Activated CD4-positive, alpha-beta T cell treated with anti-CD3 and anti-CD28 coated beads, Interleukin-2, amount 50 U/mL, for 4 hours (primary cell): ENCODE measurements at places on chromosomes 6 and 20.

- no peak for DNase-seq
Observed at GRCh38 chr6:85580878-85581267, 12.8 kb downstream of the SNX14 start.

GRCh38 chr20:48189181-48189580, 403.9 kb upstream of the SULF2 start:
- DNase-seq = no peak

DNA sequence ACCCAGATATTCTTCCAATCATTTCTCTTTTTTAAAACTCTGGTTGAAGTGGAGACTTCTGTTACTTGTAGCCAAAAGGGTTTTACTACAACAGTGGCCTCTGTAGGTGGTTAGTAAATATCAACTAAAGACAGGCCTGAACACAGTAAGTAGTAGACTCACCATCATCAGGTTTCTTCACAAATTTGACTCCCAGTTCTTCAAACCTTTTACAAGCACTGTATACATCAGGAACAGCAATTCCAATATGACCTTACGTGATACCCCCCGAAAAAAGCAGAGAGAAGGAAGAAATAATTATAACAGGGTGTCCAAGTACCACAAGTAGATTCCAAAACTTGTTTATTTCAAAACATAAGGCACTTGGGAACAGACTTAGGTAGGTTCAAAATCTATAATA, 21.1 kb downstream of the GLO1 start:
- DNase-seq = no peak

DNA sequence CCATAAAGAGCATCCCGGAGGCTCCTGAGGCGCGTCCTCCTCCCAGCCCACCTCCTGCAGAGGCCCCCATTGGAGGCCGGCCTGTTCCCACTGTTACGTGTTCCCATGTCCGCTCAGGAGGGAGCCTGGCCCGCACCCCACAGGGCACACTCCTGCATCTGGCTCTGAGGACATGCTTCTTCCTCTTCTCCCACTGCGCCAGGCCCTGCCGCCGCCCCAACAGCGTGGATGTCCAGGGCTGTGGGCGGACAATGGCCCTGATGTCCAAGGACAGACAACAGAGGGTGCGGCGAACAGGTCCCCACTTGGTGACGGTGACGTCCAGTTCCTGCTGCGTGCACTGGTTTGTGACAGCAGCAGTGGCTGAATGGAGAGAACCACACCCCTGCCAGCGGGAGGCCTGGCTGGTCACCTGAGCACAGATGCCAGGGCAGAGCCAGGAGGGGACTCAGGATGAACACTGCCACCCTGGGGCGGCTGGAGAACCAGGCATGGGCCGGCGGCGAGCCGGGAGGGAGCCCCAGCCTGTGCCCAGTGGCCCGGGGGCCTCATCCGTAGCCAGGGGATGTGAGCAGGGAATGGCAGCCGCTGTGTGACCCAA, 26.6 kb downstream of the FRMD1 start:
- no peak for DNase-seq

GRCh38 chr20:46810448-46811223, 84.0 kb upstream of the EYA2 start:
- no peak for DNase-seq

DNA sequence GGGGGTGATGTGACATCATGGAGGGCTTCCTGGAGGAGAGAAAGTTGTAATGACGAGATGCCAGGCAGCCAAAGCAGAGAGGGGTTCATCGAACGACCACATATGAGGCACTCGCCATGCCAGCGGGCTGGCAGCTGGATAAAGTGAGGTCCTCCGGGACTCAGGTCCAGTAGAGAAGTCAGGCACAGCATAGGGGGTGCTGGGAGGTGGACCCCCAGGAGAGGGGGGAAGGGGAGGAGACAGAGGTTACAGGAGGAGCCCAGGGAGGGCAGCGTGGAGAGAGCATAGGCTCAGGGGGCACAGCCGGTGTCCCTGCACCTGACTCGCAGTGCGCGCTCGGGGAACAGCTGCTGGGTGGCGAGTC, 174.7 kb downstream of the BMP7 start:
- DNase-seq = no peak

DNA sequence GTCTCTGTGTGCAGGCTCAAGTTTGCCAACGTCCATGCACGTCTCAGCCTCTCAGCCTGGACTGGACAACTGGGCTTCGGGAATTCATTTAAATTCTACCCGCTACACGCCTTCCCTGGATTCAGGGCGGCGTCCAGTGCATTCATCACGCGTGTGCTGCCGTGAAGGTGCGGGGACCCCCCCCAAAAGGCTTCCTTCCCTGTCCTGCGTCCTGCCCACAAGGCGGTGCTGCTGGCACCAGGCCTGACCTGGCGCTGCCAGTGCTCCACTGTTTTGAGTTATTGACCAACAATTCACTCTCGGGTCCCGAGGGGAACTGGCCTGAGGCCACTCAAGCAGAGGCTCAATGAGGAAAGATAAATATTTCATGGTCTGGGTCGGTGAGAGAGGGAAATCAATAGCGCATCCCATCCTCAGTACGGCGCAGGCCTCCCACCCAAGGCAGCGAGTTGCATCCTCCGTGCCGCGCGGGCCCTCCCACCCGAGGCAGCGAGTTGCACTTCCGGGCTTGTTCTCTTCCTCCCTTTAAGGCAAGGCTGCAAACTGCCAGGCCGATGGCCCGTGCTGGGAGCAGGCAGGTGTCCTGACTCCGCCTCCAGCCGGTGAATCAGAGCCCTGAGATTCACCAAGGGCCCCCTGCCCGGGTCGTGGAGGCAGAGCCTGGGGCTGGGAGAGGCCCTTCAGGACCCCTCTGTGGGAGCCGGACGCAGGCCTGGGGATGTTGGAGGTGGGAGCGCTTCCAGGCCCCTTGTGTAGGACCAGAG, 22.8 kb upstream of the BHLHE23 start:
- DNase-seq = no peak

- DNase-seq = no peak
Observed at GRCh38 chr6:136975089-136975715, 53.1 kb downstream of the SLC35D3 start.

GRCh38 chr20:50517817-50518154, 7.6 kb downstream of the PTPN1 start:
- DNase-seq = no peak

DNA sequence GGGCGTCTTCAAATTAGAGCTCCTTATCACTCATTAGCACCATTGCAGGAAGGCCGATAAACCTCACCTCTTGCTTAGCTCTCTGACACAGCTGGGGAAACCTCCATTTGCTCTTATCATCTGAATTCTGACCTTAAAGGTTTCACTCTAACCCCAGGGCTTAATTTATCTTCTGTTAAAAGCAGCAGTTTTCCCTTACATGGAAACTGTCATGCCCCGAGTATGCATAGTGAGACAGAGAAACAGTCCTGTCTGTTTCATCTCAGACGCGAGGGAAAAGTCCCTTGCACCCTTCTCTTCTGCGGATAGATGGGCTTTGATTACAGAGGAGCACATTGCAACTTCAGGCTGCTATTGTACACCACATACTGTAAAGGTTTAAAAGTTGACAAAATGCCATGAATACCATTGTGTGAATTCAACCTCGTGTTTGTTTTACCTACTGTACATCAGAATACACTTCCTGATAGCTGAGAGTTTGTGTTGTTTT, 191.5 kb upstream of the BMP2 start:
- DNase-seq = no peak

DNA sequence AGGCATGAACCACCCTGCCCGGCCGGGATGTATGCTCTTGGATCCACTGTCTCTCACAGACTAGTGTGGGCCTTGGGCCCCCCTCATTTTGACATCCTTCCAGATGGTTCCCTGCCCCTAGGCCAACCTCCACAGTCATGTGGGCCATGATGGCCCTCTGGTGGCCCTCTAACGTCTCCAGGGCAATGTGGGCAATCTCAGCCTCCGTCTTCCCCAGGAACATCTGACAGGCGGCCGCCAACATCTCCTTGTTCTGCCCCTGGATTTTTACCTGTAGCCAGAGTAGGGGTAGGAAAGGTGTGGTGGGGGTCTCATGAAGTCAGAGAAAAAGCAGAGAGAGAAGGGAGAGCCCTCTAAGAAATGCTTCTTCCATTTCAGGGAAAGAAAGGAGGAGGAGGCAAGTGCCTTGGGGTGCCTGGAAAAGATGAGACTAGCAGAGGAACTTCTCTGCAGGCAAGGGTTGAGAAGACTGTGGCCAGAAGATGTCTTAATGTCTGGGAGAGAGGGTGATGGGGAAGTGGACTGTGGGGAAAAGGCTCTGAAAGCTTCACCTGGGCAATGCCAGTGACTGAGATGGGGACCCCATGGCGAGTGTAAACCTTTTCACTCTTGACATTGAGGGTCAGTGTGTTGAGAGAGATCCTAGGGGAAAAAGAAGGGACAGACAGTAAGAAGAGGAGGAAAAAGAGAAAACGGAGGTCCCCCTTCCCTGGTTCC, 1.3 kb downstream of the FLOT1 start:
- no peak for DNase-seq

GRCh38 chr6:153465050-153465449, 334.0 kb upstream of the RGS17 start:
- DNase-seq = no peak

GRCh38 chr20:20492521-20493332, 124.8 kb downstream of the INSM1 start:
- no peak for DNase-seq

DNA sequence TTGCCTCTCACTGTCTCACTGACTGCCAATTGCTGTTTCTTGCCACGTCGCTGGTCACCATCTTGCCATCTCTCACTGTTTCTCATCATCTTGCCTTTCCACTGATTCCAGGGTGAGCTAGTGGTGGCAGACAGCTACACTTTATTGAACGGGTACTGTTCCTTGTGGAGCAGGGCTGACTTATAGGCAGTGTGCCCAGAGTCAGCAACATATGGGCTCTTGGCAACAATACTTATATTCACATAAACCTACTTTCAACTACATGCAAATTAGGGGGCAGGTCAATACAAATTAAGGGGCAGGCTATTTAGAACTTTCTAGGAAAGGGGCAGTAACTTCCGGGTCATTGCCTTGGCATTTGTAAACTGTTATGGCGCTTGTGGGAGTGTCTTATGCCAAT, 186.2 kb upstream of the SYNDIG1 start:
- DNase-seq = no peak

- DNase-seq = no peak
Observed at GRCh38 chr20:20849161-20849560, 136.7 kb upstream of the RALGAPA2 start.

DNA sequence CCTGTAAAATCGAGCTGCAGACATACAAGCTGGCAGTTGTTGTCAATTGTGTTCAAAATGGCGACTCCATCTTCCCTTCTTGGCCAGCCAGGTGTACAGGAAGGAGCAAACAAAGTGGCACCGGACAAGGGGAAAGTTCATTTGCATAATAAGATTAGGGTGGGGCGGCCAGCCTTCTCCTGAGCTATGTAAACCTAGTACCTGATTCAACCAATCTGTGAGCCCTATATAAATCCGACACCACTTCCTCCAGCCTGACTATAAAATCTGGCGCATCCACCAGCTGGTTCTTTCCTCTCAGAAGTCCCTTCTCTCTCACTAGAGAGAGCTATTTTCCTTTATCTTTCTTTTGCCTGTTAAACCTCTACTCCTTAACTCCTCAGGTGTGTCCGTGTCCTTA, 8.1 kb upstream of the HBS1L start:
- no peak for DNase-seq

DNA sequence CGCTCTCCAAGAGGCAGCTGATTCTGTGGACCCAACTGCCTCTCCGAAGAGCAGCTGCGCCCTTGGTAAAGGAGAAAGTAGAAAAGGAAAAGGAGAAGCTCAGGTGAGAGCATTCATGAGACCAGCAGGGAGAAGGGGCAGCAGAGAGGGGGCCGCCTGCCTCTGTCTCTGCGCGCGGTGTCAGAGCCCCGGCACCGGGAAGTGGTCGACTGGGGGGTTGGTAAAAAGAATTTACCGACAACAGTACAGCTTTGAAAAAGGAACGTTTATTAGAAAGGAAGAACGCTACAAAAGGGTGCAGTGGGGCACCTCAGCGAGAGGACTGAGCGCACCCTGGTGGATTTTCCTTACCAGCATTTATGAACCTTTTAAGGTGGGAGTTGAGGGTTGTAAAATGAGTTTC, 61.9 kb downstream of the GPR6 start:
- DNase-seq = peak; percentile 13

- no peak for DNase-seq
Observed at GRCh38 chr20:59469267-59470252, 134.8 kb upstream of the PHACTR3 start.
